Stimulated activated CD8-positive, alpha-beta memory T cell treated with anti-CD3 and anti-CD28 coated beads, Interleukin-2, amount 100 ng/mL, for 48 hours (primary cell): ENCODE measurements at places on chromosomes 2 and 18.
A peak's percentile ranks its signal among the peaks of the same experiment; 100 is the strongest.

GRCh38 chr2:8337321-8337720 lies 344.5 kb upstream of the ID2 start:
- peak; percentile 15 for DNase-seq

GRCh38 chr2:136751406-136751805 lies 13.9 kb upstream of the THSD7B start:
- DNase-seq = no peak

DNA sequence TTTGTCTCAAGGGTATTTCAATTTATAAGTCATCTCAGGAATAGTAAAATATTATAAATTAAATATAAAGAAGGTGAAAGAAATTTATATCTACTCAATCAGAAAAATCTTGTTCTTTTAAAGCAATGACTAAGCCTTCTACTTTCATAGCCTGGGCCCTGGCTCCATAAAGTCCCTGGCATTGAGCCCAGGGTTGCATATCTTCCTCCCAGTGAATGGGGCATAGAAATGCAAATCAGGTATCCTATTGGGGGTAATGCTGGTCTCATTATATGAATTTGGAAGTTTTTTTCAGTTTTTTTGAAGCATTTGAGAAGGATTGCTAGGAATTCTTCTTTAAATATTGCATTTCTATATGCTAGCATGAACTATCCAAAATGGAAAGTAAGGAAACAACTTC lies 73.9 kb upstream of the MC2R start:
- DNase-seq = no peak

- no peak for DNase-seq
Measured at GRCh38 chr2:21019000-21019677, 24.7 kb downstream of the APOB start.

GRCh38 chr2:216774620-216775019 lies 79.3 kb upstream of the IGFBP5 start:
- DNase-seq = no peak

DNA sequence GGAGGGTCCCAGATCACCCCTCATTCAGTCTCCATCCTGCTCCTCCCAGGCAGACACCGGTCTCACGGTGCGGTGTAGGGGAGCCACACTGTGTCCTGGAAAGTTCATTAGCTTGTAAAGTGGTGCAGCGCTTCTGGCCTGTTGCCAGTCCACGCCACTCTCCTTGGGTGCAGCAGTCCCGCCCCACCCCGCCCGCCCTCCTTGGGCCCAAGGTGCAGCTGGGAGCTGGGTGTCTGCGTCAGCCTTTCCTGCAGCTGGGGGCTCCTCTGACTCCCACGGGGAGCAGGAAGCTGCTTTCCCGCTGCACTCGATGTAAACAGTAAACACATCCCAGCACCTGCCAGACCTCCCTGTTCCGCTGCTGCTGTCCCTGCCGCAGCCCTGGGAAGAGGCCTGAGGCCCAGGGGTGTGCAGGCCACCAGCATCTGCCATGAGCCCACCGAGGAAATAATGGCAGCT lies 53.8 kb upstream of the ASB18 start:
- no peak for DNase-seq

- no peak for DNase-seq
Measured at GRCh38 chr2:182933629-182934028, 67.2 kb upstream of the FRZB start.

DNA sequence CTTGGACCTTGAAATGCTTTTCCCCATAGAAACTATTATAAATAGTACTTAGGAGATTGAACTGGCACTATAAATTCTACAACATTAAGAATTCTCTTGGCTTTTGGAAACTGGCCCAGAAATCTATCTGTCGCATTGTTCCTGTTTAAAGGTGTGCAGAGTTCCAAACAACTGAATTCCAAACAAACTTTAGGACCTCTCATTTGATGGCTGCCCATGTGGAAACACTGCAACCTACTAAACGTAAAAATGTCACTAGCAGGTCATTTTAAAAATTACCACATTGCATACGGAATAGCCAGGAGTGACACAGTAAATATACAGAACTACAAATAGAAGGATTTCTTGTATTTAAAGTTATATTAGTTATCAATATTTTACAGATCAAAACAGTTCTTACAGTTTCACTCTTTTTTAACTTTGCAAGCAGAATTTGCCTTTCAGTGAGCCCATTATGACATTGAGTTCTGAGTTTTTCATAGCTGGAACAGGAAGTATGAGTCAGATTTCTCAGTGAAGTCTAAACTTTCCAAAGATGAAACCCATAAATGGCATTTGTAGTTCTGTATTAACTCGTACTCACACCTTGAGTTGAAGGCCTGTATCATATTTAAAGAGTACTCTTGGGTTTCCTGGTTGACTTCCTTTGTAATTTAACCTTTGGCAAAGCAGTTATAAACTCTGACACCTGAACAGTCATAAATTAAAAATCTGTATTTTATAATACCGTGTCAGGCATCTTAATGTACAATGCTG lies 142.3 kb upstream of the BOD1L2 start:
- no peak for DNase-seq

DNA sequence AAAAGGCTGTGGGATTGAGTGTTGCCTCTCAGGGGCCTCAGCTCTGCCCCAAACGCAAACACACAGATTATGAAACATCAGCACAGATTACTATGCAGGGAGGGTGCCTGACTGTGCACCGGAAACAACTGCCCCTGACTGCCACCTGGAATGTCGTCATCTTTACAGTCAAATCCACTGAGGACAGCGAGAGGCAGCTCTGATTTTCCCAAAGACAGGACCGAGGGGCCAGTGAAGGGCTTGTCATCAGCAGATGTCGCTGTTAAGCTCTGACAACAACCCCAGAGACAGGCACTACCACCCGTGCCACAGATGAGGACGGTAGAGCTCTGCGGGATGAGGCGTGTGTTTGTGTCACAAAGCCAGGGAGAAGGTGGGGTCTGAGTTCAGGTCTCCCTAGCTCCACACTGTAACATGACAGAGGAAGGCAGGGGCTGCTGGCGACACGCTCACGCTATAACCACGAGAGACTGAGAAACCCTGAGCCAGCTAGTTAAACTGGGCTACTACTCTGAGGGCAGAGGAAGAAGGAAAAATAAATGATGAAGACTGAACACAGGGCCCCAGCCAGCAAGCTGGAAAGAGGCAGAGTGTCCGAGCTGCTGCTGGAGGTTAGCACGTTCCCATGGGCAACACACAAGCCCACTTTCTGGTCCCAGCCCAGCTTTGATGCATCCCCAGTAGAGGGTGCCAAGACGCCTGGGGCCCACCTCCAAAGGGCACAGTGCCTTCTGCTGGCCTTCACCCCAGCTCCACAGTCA lies 47.0 kb downstream of the PARD6G start:
- DNase-seq = no peak

- DNase-seq = no peak
Measured at GRCh38 chr2:231640641-231641111, 48.0 kb downstream of the TEX44 start.
